ENCODE measurements at places on chromosomes 3 and 15.

- no peak for DNase-seq
Measured at GRCh38 chr15:90790057-90790456, 72.9 kb downstream of the BLM start.

- no peak for DNase-seq
Measured at GRCh38 chr3:151452368-151452767, 8.5 kb downstream of the IGSF10 start.

GRCh38 chr3:181932039-181932438 is 220.3 kb downstream of the SOX2 start:
- no peak for DNase-seq

DNA sequence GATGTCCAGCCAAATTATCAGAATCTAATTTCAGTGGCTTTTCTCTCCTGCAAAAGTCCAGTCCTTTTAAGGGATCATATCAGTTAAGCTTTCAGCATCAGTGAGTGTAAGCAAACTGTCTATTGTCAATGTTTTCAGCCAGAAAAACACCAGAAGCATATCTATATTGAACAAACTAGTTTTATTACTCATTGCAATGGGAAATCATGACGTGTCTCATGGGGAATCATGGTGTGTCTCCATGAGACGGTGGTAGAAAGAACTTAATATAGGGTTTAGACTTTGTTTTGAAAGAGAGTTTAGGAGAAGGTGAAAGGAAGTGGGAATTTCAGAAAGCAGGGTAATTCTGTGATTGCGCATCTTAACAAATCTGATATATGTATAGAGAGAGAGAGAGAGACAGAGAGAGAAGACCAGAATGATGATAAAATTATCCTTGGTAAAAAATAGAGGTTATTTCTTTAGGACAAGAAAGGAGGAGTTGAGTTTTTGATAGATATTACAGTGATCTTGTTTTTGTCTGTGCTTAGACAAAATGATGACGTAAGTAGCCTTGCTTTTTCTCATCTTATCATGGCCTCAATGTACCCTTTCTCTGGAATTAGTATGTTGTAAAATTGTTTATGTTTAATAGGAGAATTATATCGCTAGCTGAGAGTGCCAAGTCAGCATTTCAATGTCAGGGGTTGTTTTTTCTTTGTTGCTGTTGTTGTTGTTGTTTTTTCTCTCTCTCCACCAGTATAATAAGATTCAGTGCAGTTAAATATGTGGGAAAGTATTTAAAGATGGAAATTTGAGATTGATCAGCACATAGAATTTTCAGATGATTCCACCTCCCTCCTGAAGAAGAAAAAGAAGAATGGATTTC is 129.9 kb upstream of the OSTN start:
- no peak for DNase-seq

GRCh38 chr15:31111091-31111647 is 9.6 kb upstream of the TRPM1 start:
- no peak for DNase-seq

- DNase-seq = no peak
Measured at GRCh38 chr3:115689928-115690327, 66.6 kb downstream of the GAP43 start.

DNA sequence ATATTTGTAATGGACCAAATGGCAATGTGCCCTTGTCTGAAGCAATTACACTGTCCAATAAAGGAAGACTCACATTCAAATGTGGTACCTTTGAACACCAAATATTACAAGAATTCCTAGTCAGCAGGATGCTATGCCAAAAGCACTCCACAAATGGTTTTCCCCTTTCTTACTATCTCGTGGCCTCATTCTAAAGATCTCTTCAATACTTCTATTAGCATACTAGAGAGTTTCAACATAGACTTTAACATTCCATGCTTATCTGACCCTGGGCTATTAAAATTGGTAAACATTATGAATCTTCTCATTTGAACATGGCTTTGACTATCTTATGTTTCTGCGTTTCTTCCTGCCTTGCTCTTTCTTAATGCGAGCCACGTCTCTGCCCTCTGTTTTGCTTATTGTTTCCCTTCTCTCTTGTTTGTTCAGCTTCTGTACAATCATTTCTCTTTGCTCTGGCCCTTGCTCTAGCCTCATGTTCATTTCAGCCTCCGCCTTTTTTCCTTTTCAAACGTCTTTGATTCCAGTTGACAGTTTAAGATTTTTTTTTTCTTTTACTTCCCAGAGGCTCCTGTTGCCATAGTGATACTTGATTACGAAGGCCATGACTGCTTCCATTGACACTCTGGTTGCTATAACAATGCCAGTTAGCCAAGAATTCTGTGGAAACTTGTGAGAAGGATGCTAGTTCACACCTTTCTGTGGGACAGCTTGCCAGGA is 49.5 kb upstream of the SLC9A9 start:
- peak; percentile 12 for DNase-seq

DNA sequence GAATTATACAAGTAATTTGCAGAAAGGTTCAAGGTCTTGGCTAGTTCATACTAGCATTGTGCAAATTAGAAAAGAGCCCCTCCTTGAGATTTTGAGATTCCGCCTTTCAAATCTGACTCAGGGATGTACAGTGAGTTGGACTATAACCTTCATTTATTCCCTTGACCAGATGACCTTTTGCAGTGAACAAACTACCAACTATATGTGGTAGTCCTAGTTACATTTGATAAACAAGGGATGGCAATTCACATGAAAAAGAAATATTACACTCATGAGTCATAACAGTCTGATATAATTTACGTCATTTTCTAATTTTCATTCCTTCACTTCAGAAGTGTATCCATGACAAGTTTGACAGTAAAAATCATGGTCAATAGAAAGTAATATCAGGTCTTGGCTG is 860.4 kb downstream of the ROBO1 start:
- DNase-seq = no peak

DNA sequence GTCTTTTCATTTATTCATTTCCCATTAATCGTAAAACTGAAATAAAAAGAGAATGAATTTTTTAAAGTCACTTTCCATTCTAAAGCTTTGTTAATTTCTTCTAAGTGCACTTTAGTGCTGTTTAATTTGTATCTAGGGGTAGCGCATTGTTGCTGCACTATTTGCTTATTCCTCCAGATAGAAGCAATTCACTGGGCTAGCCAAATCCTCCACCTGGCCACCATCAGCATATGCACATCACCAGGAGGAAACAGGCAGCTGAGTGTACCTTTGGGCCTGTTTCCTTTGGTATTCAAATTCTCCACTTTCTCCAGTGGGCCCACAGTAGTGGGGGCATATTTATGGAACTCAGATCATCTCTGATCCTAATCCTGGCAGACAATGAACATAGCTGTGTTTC is 29.8 kb upstream of the CPB1 start:
- no peak for DNase-seq

DNA sequence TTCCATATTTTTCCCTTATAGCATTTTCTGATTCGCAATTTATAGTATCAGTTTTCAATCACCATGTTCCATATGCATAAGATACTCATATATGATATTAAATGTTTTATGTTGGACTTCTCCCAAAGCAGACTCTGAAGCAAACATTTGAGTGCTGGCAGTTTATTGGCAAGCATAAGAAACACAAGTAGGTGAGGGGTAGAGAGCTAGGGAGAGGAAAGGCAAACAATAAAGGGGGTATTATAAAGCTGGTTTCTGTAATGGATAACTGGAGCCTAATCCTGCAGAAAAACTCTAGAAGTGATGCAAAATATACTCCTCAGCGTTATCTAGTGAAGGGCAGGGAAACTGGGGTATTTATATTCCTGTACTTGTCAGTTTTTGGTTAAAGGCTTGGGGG is 491.5 kb upstream of the TGFBR2 start:
- no peak for DNase-seq

Data from T47D (cell line).